Esophagus mucosa (tissue), 1 donor: ENCODE measurements at places on chromosomes 1 and 21. TPM values are rescaled to one million over a fixed set of nuclear protein-coding genes. Genes with fewer than 3 reads are reported as not detected.

ACTN2 gene
- total RNA-seq, result 0.24 TPM

AJAP1 gene
- 0.44 TPM for total RNA-seq

TSPAN1 gene
- total RNA-seq, result 4.7 TPM

SPATA45 gene
- total RNA-seq, result not detected

RPE65 gene
- total RNA-seq, result not detected

GRCh38 chr1:181676269-181676668 is 193.0 kb downstream of the CACNA1E start:
- peak; percentile 49 for ATAC-seq

- ATAC-seq, result no peak
Observed at GRCh38 chr1:222784371-222784770, 30.5 kb upstream of the DISP1 start.

- ATAC-seq, result no peak
Observed at GRCh38 chr21:29264721-29265120, 34.0 kb upstream of the BACH1 start.

DNA sequence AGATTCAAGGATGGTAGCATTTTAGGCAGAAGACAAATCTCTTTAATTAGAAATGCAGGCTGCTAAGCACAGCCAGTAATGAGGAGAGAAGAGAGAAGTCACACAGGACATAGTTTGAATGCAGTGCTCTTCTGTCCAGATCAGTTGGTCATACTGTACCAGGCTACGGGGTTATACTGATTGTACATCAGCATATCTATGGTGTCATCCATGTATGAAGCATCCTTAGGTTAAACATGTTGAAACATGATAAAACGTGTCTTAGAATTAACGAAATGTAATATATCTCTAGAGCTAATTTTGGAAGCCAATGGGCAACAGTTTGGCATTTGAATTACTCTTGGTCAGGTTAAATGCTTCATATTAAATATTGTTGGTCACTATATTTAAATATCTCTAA is 199.1 kb downstream of the RYR2 start:
- no peak for ATAC-seq

DNA sequence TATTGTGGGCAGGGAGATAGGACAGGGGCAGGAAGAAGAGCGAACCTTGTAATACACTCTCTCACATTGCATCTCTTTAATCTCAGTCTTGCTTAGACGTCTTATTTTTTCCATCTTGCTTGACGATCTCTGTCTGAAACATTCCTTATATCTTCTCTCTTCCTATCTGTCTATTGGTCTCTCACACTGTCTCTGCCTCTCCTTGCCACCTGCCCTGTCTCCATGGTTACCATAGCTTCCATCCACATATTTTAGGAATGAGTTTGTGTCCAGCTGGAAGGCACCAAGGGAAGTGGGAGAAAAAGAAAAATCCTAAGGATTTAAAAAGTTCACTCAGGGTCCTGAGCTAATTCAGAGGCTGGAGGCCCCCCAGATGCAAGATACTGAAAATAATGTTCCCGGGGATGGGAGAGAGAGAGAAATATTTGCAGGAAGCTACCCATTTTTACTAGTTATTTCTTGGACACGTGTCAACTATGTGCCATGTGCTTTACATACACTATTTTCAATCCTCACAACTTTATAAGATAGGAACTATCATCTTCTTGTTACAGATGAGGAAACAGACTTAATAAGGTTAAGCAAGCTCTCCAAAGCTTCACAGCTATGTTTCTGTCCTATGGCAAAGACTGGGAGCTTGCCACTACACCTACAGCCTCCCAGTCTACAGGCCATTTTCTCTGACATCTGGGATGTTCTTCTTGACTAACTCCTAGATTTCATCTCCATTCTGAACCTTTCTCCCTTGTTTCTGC is 933 bp downstream of the ANKRD34A start:
- ATAC-seq, result no peak

DNA sequence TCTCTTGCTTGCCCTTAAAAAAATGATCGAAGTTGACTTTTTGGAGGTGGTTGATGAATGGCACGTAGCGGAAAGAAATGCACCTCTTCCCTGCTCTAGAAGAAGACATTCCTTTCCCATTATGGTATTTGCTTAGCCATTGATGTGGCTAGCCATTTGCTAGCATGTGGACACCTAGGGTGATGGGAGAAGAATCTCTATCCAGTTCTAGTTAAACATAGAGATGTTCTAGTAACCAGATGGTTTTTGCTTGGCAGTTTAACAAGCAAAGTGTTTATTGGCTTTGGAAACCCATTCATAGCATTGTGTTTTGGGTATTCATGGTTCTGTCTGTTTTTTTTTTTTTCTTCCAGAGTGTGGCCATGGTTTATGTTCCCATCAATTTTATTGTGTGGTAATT is 78.9 kb downstream of the KCNJ6 start:
- ATAC-seq, result no peak
